NCI-H1417 (cell line): ENCODE measurements at places on chromosomes 1 and 21.

DNA sequence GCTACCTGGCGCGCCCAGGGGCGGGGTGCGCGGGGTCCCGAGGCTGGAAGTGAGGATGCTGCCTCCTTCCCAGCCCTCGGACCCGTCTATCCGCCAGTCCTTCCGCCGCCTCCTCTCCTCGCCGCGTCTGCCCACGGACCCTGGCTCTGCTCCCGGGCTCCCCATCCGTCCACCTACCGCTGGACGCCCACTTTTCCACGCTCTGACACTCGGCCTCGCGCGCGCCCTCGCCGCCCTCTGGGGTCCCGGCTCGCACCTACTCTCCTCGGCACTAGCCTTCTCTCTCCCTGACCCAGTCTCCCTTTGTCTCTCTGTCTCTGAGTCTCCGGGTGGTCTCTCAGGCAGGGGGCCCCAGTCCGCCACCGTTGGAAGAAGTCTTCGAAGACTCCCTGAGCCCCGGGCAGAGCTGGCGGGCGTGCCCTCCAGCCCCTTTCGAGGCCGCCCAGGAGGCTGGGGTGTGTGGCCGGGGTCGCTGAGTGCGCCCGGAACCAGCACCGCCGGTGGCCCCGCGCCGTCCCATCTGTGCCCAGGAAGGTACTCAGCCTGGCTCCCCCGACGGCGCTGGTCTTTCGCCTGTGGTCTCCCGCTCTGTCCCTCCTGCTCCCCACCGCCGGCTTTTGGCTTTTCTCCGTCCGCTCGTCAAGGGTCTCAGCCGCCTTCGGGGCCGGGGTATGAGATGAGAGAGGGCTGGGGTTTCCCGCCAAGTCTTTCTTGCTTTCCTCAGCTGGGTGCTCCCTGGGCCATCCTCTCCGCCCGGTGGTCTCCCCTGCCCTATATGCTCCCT lies 610 bp downstream of the DRAXIN start:
- DNase-seq, result no peak

GRCh38 chr21:46051821-46052675 lies 45.9 kb upstream of the COL6A2 start:
- no peak for DNase-seq

DNA sequence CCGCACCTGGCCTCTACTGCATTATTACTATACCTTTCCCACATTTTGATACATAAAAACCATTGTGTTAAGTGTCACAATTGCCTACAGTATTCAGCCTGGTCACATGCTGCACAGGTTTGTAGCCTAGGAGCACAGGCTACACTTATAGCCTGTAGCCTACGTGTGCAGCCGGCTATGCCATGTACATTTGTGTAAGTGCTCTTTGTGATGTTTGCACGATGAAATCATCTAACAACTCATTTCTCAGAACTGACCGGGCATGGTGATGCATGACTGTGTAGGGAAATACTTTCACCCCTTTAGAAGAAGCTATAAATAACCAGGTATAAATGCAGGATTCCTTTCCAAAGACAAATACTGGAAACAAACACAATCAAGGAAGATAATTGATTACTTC lies 12.1 kb downstream of the ERG start:
- peak; percentile 17 for DNase-seq

- DNase-seq, result no peak
Observed at GRCh38 chr1:247077213-247077612, 1.4 kb downstream of the ZNF670 start.

- DNase-seq, result no peak
Observed at GRCh38 chr1:77756052-77756754, 3.4 kb downstream of the USP33 start.

DNA sequence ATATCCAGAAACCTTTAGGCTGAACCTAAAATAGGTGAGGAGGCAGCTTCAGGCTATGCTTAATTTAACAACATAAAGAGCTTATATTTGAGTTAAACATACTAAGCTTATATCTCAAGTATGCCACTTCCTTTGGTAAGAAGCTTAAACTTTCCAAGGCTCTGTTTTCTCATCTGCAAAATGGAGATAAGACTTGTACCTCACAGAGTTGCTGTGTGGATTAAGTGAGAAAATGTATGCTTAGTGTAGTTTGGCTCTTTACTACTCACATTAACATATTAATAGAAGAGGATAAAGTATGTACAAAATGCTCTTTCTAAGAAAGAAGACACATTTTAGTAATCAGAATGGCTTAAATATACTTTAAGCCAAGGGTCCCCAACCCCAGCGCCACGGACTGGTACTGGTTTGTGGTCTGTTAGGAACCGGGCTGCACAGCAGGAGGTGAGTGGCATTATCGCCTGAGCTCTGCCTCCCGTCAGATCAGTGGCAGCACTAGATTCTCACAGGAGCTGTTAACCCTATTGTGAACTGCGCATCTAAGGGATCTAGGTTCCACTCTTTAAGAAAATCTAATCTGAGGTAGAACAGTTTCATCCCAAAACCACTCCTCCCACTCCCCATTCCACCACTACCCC lies 77.2 kb downstream of the HS2ST1 start:
- no peak for DNase-seq
